ENCODE measurements at places on chromosomes 3 and 15.

DNA sequence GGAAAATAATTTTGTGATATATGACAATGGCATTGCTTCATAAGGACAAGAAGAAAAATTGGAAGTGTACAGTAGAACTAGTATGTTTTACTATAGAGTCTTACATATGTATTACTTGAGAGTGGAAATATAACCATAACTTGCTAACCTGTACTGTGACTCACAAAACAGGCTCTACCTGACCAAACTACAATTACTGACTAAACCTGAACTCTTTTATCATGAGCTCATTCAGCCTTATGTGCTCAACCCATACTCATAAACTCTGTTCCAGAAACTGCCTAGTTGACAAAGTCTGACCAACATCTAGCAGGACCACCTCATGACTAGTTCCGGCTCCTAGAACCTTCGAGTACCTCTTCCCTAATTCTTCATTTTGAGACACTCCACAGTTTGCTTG, 6.3 kb downstream of the CDIN1 start:
- no peak for DNase-seq

DNA sequence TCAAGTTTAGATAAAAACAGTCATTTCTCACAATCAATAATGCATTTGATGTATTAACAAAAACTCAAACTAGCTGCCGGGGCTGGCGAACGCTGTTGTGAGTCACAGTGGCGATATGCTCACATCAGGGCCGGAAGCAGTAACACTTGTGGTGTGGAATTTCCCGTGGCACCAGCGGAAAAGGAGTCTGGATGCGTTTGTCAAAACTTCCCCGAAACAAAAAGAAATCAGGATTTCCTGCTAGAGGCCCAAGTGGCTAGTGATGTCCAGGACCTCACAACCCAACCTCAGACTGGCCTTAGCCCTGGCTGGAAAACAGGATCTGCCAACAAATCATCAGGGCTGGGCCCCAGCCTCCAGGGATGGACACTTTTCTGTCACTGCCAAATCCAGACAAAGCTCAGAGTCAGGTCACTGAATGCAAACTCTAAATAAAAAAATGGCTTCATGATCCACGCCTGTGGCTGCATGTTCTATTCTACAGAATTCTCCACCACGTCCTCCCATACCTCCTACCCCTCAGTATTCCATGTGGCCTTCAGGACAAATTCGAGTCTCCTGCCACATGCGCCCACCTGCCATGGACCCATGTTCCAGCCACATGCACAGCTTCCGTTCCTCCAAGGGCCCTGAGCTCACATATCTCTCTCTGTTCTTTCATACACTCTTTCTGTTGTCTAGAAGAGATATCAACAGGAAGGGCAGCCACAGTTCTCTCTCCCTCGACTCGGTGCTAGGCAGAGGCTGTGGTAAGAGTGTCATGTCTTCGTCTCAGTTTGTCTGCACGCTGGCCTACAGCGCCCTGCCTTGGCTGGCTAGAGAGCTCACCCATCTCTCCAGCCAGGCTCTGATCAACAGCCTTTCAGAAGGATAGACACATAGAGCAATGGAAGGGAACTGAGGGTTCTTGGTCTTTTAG, 35.4 kb downstream of the EHD4 start:
- DNase-seq, result no peak

GRCh38 chr15:100207053-100207452, 134.7 kb downstream of the ADAMTS17 start:
- no peak for DNase-seq

GRCh38 chr15:64807751-64808222, 17.7 kb downstream of the PIF1 start:
- DNase-seq, result no peak

- DNase-seq, result no peak
Measured at GRCh38 chr3:29978036-29978435, 628.4 kb upstream of the TGFBR2 start.

- no peak for DNase-seq
Measured at GRCh38 chr15:47794252-47794914, 77.1 kb downstream of the SEMA6D start.

DNA sequence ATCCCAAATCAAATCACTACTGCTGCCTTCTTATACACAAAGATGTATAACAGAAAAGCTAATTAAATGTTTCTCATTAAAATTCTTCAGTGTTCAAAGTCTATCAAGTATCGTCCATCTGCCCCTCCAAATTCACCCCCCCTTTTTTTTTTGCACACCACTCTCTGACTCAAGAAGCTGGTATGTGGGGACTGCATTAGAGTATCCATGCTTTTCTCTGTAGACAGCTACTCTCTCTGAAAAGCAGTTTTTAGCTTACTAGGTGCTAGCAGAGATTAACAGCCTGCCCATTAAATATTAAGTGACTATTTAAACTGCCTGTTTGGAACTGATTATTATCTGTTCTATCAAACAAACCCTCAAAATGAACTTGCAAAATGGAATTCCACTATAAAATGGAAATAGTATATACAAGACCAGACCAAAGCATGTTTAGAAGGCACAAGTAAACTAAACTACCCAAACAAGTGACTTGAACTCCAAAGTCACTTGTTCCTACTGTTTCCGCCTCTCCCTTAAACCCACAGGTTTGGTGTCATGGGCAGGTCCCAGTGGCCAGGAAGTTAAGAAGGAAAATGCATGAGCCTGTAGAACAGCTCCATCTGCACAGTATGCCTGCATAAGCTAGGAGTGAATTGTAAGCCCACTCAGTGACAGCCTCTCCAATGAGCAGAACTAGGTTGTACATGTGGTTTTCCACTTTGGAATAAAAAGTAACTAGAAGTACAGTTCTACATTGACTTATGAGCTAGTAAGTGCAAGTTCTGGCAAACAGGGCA, 32.5 kb downstream of the GBE1 start:
- no peak for DNase-seq

- DNase-seq, result no peak
Measured at GRCh38 chr3:8868996-8869395, 94.3 kb downstream of the RAD18 start.

DNA sequence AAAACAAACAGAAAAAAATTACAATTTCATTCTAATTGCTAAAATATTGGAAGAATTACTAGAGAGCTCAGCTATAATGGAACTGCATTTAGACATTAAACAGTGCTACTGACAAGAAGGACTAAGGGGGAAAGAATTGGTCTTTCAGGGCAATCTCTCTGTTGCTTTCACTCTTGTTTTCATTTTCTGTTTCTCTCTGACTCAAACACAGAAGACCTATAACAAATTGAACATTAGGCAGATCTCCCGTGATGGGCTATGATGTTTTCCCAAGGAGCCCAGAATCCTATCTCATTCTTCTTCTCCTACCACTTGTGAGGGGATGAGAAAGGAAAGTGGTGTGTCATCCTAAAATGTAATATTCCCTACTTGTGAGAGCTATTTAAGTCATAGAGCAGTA, 358.0 kb upstream of the TGFBR2 start:
- DNase-seq, result no peak
